Activated CD4-positive, alpha-beta T cell treated with anti-CD3 and anti-CD28 coated beads, Interleukin-10, Interleukin-2, amounts not matched to agents 100 ng/mL and 50 ng/mL, durations not matched to agents 16 hours and 8 hours (primary cell): ENCODE measurements at places on chromosomes 13 and 19.
A peak's percentile ranks its signal among the peaks of the same experiment; 100 is the strongest.

DNA sequence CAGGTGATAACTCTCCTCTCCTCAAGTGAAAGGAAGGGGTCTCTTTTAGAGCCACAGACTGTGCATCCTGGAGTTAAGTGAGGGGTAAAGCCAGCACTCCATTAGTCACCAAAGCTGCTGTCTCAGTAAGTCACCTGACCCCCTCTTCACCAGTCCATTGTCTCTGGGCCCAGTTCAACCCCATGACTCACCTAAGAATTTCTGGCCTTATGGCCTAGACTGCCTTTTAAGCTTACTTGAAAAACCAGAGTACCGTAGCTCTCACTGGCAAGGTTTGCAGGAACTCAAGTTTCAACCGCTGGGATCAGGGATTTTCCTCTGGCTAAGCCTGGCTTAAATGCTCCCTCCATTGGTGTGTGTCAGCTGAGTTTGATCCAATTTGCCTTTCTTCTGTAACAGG, 23.4 kb upstream of the EID2 start:
- DNase-seq, result no peak

- no peak for DNase-seq
Observed at GRCh38 chr13:114012921-114013320, 39.0 kb upstream of the C13orf46 start.

DNA sequence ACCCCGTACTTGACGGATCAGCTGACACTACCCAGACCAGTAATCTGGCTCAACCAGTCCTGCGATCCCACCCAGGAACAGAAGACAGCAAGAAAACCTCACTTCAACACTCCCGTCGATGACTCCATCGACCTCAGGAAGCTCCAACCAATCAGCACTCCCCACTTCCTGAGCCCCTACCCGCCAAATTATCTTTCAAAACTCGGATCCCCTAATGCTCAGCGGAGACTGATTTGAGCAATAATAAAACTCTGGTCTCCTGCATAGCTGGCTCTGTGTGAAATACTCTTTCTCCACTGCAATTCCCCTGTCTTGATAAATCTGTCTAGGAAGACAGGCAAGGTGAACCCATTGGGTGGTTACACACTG, 1.2 kb downstream of the LSM4 start:
- DNase-seq, result peak; percentile 77

DNA sequence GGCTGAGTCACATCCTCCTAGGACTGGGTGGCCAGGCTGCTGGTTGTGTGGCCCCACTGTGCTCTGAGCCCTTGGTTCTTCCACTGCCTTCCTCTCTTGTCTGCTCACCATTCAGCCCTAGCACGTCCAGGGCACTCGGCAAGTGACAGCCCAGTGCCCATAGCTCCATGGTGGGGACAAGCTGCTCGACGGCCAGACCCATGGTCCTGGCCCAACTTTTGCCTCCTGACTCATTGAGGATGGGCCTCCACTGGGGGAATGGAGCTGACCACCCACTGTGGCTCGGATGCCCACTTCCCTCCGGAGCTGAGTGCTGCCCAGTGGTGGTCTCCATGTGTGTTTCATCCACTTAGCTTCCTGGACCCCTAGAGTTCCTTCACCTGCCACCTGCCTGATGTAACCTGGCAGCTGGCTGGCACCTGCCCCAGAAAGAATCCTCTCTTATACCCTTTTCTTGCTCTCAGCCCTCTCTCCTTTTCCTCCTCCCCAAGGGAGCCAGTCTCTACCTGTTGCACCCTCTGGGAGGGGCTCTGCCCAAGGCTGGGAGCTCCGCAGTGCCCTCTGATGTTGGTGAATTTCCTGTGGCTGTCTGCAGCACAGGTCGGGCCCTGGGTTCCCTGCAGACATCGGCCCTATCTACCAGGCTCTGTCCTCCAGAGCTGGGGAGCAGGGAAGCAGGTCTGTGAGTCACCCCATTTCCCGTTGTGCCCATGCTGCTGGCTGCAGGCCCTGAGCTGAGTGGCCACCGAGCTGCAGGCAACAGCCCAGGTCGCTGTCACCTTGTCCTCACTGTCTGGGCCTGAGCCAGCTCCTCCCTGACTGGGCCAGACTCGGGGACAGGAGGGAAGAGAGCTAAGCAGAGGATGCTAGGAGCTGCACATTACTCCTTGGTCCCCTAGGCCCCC, 7.4 kb downstream of the CHST8 start:
- DNase-seq, result no peak

GRCh38 chr13:62356977-62357376, 941.3 kb upstream of the PCDH20 start:
- DNase-seq, result no peak

DNA sequence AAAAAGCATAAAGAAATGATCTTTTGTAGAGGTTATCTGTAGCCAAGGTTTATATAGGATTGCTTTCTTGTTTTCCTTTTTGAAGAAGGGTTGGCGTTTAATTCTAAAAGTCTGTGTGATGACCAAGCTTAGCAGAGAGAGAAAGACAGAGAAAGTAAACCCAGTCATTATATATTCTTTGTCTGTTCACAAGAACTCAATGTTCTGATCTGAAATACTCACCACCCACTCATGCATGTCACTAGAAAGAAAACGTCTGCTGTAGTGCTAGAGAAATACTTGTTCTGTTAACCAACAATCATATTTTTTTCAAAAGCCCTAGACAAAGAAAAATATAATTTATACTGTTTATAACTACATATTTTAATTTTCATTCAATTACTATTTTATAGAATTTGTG, 173.7 kb upstream of the SLITRK5 start:
- DNase-seq, result no peak

DNA sequence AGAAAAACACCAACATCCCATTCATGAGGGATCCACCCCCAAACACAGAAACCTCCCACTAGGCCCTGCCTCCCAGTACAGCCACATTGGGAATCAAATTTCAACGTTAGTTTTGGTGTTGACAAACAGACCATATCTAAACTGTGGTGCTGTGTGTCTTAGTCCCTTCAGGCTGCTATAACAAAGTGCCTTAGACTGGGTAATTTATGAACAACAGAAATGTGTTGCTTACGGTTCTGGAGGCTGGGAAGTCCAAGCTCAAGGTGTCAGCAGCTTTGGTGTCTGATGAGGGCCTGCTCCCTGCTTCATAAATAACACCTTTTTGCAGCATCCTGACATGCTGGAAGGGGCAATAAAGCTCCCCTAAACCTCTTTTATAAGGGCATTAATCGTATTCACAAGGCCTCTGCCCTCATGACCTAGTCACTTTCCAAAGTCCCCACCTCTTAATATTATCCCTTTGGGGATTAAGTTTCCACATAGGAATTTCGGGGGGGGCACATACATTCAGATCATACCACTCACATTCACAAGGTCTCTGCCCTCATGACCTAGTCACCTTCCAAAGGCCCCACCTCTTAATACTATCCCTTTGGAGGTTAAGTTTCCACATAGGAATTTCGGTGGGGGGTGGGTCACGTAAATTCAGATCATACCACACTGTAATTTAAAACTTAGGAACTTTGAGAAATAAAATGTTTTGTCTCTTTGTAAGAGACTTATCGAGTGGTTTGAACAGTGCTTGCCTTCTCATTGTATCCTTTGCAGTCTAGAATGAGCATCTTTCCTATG, 27.5 kb downstream of the ZNF507 start:
- no peak for DNase-seq

GRCh38 chr13:51928231-51928630, 66.5 kb downstream of the CCDC70 start:
- no peak for DNase-seq

DNA sequence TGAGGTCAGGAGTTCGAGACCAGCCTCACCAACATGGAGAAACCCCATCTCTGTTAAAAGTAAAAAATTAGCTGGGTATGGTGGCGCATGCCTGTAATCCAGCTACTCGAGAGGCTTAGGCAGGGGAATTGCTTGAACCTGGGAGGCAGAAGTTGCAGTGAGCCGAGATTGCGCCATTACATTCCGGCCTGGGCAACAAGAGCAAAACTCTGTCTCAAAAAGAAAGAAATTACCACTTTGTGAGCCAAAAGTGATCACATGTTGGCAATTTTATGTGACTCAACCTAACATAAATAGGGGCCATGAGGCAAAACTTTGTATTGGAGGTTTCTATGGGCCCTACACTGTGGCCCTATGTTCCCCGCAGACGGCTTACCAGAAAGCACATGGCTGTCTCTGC, 72.2 kb downstream of the MAP4K1 start:
- no peak for DNase-seq

DNA sequence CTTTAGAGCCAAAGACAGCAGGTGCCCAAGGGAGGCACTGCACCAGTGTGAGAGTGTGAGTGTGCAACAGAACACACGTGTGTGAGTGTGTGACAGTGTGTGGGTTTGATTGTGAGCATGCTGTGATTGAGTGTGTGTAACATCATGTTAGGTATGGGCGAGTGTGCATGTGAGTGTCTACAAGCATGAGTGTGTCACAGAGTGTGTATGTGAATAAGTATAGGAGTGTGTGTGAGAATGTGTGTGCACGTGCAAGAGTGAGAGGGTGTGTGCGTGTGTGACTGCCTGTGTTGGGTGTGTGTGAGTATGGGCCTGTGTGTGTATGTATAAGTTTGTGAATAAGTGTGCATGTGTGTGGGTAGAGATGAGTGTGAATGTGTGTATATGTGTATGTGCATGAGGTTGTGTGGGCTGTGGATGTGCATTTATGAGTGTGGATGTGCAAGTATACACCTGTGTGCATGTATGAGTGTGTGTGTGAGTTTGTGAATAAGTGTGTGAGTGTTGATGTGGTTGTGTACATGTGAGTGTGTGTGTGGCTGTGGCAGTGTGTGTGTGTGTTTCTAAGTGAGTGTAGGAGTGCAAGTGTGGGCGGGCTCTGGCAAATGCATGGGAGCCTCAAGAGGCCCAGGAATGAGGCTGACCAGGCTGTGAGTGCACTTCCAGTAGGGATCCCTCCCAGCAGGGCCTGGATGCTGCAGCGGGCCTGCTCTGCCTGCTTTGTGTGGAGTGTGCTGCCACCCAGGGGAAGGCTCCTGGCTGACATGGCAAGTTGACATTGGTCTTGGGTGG, 198.4 kb downstream of the COL4A1 start:
- no peak for DNase-seq

- no peak for DNase-seq
Observed at GRCh38 chr13:61316647-61317046, 99.0 kb downstream of the PCDH20 start.

DNA sequence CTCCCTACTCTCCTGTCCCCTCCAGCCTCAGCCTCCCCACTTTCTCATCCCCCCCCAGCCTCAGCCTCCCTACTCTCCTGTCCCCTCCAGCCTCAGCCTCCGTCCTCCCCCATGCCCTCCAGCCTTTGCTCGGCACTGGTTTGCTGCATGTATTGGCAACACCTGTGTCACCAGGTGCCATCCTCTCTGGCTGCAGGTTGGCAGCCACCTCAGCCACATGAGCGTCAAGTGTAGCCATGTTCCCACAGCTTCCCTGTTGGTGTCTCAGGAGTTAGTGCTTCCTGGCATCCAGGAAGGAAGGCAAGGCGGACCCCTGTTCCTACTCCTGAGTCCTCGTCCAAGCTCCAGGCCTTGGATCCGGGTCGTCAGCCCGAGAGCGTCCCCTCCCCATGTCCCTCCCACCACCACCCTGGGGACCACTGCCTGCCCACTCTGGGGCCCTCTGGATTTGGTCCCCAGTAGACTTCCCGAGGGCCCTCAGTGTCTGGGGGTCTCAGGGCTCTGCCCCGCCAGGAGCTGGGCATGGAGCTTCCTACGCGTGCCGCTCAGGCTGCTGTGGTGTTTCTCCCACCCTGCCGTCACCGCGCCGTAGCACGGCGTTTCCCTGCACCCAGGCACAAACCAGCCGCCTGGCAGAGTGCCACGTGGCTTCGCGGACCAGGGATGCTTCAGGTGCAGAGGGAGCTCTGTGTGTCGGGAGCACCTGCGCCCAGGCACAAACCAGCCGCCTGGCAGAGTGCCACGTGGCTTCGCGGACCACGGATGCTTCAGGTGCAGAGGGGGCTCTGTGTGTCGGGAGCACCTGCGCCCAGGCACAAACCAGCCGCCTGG, 128.3 kb upstream of the MCF2L start:
- DNase-seq, result no peak

- DNase-seq, result no peak
Observed at GRCh38 chr13:50250401-50250800, 235.2 kb downstream of the KCNRG start.

DNA sequence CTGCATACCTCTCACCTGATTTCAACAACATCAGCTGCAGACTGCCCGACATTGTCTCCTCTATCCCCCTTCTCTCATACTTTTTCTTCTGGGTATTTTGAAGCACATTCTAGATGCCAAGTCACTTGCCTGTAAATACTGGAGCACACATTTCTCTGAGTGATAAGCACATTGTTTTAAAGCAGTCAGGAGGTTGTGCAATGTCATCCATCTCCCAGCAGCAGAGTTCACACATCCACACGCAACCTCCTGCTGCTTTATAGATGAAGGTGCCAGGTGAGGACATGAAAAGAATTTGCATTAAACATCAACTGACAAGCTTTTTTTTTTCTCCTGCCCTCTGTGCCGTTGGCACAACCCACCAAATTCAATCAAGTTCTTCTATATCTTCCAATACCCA, 5.5 kb downstream of the UPK1A start:
- DNase-seq, result no peak

GRCh38 chr19:1244693-1245451, 3.3 kb downstream of the ATP5F1D start:
- peak; percentile 30 for DNase-seq

- DNase-seq, result no peak
Observed at GRCh38 chr19:32415669-32416068, 10.1 kb downstream of the DPY19L3 start.

GRCh38 chr13:95535243-95535642, 17.3 kb upstream of the CLDN10 start:
- peak; percentile 22 for DNase-seq

GRCh38 chr13:45468635-45469034, 3.9 kb downstream of the COG3 start:
- DNase-seq, result peak; percentile 22

DNA sequence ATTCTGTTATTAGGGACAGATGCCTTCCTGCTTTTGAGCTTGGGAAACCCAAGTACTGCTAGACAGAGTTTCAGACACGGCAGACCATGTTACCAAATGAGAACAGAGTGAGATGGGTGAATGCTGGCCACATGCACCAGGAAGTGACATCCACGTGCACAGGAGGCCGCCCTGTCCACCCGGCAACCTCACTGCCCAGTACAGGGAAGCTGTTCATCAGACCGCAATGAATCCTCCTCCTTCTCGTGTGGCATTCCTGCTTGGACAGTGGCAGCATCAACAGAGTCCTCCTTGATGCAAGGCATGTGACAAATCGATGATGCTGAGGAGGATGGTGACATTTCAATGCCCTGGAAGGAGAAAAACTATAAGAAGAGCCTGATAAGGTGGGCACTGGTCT, 191.0 kb upstream of the SOX1 start:
- DNase-seq, result no peak

DNA sequence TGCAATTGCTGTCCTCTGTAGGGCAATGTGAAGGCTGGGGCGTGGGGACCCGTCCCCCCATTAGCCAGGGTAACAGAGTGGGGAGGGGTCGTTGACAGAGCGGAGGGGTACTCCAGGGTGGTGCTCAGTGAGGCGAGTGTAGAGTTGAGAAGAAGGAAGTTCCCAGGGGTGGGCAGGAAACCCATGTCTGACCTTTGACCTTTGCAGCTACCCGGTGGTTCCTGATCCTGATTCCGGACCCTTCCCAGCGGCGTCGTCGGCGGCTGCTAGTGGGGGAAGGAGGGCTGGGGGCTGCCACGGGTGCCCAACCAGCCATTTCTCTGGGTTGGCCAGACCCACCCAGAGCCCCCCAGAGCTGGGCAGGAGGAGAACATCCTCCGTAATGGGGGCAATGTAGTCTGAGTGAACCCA, 2.1 kb upstream of the PLVAP start:
- DNase-seq, result no peak
